ENCODE measurements at places on chromosomes 7 and 10. TPM values are rescaled to one million over a fixed set of nuclear protein-coding genes. Genes with fewer than 3 reads are reported as not detected.

The TMEM229A gene
- total RNA-seq: 0.23 TPM

The INA gene
- total RNA-seq: 1.2 TPM

The NYAP1 gene
- 0.94 TPM for total RNA-seq

The MMP21 gene
- not detected for total RNA-seq

The C7orf33 gene
- not detected for total RNA-seq

The SDK1 gene
- 13.6 TPM for total RNA-seq

All from gastroesophageal sphincter (tissue), 4 donors.